ENCODE measurements at places on chromosomes 2 and 18.

GRCh38 chr18:45275367-45276113 lies 339.7 kb upstream of the SLC14A2 start:
- DNase-seq: no peak

GRCh38 chr18:72808680-72809079 lies 59.1 kb downstream of the NETO1 start:
- DNase-seq: no peak

GRCh38 chr2:112149194-112149593 lies 11.0 kb downstream of the FBLN7 start:
- DNase-seq: no peak

DNA sequence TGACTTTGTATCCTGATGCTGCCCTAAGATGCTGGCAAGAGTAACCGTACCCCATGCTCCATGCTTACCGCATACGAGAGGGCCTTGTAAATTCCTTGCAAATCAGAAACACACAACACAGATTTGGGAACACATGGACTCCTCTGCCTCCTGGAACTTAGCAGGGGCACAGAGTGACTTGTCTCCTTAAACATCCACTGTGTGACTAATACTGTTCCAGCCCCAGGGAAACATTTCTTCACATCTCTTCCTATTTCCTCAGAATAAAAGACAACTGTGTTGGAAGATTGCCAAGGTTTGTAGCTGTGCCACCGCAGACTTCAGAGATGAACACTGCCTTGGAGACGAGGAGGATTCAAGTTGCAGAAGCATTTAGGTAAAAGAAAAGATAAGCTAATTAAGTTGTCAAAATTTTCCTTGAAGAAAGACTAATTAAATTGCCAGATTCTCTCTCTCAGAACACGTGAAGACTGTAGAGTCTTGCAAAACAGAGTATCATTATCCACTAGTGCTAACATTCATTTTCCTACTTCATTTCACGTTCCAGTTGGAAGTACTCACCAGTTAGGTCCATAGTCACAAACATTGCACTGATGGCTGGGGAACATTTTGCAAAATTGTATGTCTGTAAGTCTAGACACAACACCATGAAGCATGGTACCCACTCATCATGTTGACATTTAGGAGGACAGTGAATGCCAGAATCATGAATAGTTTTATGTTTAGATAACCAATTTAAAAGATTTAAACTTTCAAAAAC lies 188.8 kb downstream of the TSN start:
- DNase-seq: no peak

- no peak for DNase-seq
These were observed 24.6 kb upstream of the STK25 start for GRCh38 chr2:241532733-241533601.

DNA sequence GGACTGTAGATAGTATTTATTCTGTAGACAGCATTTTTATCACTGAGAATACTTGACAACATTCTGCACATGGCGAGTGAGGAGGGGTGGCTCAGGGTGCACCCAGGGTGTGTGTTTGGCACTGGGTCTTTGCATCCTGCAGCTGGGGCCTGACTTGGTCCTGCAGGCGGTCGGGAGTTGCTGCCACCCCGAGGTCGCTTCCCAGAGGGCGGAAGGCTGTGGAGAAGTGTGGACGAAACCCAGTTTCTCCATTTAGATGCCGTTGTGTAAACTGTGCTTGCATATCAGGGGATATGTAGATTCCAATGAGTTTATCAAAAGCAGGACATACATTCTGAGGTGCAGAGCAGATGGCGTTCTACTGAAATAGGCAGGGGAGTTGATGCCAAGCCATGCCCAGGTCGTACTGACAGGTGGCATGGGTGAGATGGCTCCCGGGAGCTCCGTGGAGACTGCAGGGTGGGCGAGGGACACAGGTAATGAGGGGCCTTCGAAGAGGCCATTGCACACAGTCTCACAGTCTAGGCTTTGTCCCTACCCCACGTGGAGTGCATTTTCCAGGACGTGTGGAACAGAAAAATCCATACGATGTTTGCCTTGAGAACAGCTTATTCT lies 74.5 kb downstream of the RTP5 start:
- DNase-seq: no peak

GRCh38 chr2:36672199-36672598 lies 24.3 kb upstream of the VIT start:
- DNase-seq: no peak
